Inflammatory macrophage treated with lipopolysaccharide for 4 hours (primary cell): ENCODE measurements at places on chromosomes 2 and 18.

GRCh38 chr2:66547887-66548286 is 113.0 kb downstream of the MEIS1 start:
- DNase-seq = no peak

- no peak for DNase-seq
Measured at GRCh38 chr2:9710311-9710710, 79.5 kb upstream of the YWHAQ start.

- no peak for DNase-seq
Measured at GRCh38 chr18:46711444-46711863, 45.4 kb downstream of the ST8SIA5 start.

- DNase-seq = no peak
Measured at GRCh38 chr18:26135548-26135947, 1.9 kb downstream of the PSMA8 start.

DNA sequence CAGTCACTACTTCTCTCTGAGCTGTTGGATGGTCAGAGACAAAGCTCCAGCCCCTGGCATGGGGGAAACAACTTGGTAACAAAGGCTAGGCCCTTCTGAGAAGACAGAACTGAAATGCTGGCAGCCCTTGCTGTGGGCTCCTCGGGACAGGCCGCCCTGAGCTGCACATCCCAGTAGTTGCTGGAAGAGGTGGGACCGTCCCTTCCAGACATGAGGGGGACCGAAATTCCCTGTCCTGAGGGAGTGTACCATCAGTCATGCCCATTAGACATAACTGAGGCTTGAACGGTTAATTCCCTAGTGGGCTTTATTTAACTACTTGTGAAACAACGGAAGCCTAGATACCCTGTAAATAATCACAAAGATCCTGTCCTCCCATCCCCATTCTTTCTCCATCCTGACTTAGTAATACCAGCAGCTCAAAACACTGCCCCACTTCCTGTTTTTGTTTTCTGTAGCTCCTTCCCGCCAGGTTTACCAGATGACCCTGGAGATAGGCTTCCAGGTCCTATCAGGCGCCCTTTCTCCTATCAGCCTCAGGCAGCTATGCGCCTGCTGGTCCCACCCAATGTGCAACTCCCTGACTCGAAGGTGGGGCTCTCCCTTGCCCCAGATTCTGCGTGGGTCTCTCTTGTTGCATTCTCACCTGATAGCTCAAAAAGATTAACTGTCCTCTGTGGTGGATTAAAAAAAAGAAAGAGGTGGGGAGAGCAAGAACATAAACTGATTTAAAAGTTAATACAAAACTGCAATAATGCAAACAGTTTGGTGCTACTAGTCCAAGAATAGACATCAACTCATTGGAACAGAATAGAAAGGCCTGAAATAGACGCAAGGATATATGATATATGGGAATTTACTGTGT is 37.0 kb upstream of the NT5DC4 start:
- no peak for DNase-seq

DNA sequence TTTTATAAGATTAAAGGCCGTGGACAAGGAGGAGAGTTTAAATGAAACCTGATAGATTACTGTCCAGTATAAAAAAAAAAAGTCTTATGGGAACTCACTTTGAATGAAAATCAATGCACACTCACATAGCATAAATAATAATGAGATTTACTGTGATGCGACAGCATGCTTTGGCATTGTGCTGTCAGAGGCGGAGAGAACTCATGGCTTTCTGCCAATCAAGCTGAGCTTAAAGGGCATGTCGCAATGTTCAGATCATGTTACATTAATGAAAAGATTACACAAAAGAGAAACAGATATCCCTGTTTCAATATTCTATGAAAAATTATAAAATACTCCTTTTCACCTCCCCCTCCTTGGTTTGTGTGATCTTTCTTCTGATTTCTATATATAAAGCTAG is 310.8 kb downstream of the ERBB4 start:
- DNase-seq = no peak

DNA sequence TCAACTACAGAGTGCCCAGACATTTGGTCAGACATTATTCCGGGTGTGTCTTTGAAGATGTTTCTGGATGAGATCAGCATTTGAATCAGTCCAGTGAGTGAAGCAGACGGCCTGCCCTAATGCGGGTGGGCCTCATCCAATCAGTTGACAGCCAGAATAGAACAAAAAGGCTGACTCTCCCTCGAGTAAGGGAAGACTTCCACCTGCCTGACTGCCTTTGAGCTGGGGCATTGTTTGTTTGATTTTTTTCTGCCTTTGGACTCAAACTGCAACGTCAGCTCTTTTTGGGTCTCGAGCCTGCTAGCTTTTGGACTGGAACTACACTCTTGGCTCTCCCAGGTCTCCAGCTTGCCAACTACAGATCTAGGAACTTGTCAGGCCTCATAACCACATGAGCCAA is 111.7 kb upstream of the AGAP1 start:
- no peak for DNase-seq

- DNase-seq = peak; percentile 96
Measured at GRCh38 chr18:12879840-12880540, 4.0 kb downstream of the PTPN2 start.

GRCh38 chr2:70474256-70474848 is 79.3 kb downstream of the TGFA start:
- peak; percentile 52 for DNase-seq

DNA sequence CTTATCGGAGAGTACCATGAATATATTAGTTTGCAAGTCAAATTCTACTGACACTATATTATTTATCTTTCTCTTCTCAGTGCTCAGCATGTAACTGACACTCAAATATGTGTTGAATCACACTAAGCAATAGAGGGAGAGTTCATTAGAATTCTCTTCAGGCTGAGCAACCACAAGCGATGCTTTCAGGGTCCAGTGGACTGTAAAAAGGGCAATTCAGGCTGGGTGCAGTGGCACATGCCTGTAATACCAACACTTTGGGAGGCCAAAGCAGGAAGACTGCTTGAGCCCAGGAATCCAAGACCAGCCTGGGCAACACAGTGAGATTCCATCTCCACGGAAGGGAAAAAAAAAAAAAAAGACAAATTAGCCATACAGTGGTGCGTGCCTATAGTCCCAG is 16.3 kb downstream of the PDE6D start:
- DNase-seq = no peak

- no peak for DNase-seq
Measured at GRCh38 chr2:240510513-240511210, 47.1 kb downstream of the ANKMY1 start.

DNA sequence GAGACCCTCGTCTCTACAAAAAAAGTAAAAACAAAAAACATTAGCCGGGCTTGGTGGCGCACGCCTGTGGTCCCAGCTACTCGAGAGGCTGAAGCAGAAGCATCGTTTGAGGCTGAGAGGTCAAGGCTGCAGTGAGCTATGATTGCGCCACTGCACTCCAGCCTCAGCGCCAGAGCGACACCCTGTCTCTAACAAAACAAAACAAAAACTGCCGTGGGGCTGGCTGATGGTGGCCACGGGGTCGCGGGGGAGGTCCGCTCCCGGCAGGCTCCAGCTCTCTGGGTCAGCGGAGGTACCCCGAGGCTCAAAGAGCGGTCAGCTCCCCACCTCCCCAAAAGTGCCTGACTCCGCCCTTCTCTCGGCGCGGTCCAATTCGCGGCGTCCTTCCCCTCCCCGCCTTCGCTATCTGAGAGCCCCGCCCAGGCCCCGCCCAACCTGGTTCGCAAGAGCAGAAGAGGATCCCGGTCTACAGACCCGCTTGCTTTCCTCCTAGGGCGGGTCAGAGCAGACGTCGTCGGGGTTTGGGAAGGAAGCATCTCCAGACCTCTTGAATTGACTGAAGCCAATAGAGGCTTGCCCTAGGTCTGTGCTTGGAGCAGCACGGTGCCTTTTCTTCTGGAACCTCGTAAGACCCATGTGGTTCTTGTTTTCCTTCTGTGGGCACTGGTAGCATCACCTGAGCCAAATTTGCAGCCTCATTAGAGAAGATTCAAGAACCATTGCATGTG is 7.8 kb downstream of the RAX start:
- peak; percentile 2 for DNase-seq

GRCh38 chr18:1017227-1018058 is 112.8 kb downstream of the ADCYAP1 start:
- no peak for DNase-seq

GRCh38 chr2:237459741-237460174 is 27.3 kb upstream of the MLPH start:
- DNase-seq = peak; percentile 40

DNA sequence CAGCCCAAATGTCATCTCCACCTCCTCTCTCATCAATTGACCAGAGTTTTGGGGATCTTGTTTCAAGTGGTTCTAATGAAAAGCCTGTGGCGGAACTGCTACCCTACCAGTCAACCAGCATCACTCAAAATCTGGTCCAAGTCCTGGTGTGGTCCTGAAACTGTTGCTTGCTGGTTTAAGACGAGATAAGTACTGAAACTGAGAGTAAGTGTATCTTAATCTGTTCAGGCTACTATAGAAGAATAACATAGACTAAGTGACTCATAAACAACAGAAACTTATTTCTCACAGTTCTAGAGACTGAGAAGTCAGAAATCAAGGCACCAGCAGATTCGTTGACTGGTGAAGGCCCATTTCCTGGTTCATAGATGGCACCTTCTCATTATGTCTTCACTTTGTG is 879 bp upstream of the GALNT5 start:
- DNase-seq = no peak

DNA sequence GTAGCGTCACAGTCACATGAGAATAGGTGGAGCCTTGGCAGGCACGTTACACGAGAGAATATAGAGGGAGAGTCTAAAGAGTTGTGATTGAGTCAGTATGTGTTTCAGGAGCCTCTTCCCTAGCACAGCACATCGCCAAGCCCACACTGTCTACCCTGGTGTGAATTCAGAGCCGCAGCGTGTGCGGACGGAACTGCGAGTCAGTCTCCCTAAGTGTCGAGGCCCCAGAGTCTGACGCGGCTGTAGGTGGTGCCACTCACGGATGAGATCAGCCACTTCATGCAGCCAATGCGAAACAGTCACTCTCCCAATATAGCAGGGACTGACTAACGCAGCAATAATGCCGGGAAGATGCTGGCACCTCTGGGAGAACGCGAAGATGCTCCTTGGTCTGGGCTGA is 587.3 kb upstream of the ID2 start:
- DNase-seq = no peak

DNA sequence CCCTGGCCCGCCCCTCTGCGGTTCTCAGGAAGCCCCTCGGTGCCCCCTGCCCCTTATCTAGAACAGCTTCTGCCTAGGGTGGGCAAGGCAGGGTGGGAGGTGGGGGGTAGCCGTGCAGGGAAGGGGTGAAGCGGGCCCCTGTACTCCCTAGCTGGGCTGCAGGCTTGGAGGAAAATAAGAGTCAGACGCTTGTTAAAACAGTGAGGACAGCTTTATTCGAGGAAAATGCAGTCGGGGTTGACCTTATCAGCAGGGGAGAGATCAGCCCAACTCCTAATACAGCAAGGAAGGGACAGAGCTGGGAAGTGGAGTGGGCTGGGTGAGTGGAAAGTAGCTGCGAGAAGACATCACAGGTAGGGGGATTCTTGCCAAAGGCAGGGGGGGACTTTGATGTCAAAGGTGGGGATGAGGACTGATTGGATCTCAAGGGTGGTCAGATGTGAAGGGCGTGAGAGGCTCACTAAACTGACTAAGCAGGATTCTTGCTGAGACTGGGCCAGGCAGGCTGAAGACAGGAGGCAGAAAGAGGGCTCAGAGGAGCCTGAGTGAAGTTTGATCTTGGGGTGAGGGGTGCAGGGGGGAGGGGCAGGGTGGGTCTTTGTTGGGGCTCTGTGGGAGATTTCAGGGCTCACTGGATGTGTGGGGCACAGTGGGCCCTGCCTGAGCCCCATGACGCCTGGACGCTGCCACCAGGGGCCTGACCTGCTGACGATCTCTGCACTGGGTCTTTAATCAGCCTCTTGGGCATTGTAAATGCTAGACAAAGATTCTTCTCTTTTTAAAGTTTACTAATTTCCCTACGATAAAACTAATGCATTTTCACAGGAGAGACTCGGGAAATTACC is 29.9 kb downstream of the HPCAL1 start:
- no peak for DNase-seq
